ENCODE measurements at places on chromosomes 3 and 15. TPM values are rescaled to one million over a fixed set of nuclear protein-coding genes. Genes with fewer than 3 reads are reported as not detected.
A peak's percentile ranks its signal among the peaks of the same experiment; 100 is the strongest.

- peak; percentile 59 for DNase-seq
These were observed 12.9 kb downstream of the PCYT1A start for GRCh38 chr3:196274585-196274984.

DNA sequence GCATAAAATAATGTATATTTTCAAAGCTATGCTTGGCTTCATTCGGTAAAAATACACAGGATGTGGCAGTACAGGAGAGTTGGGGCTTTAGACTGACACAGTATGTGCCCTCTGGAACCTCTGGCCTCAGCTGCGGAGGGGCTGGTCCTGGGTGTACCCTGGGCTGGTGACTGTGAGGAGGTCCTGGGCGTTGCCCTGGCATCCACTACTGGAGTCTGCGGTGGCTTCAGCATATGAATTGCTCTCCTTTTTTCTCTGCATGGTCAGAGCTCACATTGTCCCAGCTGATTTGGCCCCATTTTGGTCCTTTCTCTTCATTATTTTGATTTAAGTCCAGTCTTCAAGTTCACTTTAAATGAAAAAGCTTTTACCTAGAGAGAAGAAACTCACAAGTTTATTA is 40.5 kb upstream of the CORO2B start:
- DNase-seq: no peak

DNA sequence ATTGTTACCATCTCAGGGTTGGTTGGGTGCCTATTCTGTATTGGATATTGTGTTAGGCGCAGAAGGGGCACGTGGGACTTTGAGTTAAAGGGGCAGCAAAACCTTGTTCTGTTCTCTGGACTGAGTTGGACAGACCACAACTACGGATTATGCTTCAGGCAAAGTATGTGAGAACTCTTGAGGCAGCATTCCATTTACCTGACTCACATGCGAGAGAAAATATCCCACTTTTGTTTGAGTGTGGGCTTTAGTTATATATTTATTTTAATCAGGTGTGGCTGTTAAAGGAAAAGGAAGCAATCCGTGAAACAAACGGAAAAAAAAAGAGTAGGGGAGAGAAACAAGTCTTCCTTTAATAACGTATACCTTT is 627 bp upstream of the PLS1 start:
- no peak for DNase-seq

GRCh38 chr3:12180631-12181030 is 21.9 kb upstream of the TIMP4 start:
- no peak for DNase-seq

The U2SURP gene
- 172 TPM for total RNA-seq

The INSYN1 gene
- total RNA-seq: not detected
